MM.1S (cell line): ENCODE measurements at places on chromosomes 6 and 20.

DNA sequence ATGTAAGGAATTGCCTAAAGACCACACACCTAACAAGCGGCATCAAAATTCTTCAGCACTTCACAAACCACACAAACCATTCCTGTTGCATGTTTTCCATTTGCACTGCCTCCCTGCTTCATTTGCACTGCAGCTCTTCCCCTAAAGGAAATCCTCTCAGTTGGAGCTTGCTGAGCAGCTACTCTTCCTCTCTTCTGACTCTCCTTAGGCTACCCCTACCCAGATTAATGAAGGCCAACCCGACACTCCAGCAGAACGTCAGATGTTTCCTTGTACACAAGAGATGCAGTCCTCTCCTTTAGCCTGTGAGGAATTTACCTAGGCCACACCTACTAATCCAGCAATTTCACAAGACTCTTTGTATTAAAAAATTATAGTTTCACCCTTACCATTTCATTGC, 8.1 kb downstream of the BEND6 start:
- no peak overlapping the region for H3K4me3 ChIP-seq
- no peaks in the 10 kb centered on the region for H3K27me3 ChIP-seq
- DNase-seq = no peak
- no peaks in the 10 kb centered on the region for H3K36me3 ChIP-seq

GRCh38 chr6:169240125-169240524, 13.5 kb downstream of the THBS2 start:
- no peaks in the 10 kb centered on the region for H3K4me1 ChIP-seq
- DNase-seq = no peak
- no peaks in the 10 kb centered on the region for H3K27me3 ChIP-seq
- no peaks in the 10 kb centered on the region for H3K36me3 ChIP-seq
- no peak overlapping the region for H3K4me3 ChIP-seq

- H3K36me3 ChIP-seq = no peaks in the 10 kb centered on the region
- no peak within 1 kb of the TSS for H3K27ac ChIP-seq
- H3K4me1 ChIP-seq = no peaks in the 10 kb centered on the region
- no peak for DNase-seq
- no peaks in the 10 kb centered on the region for H3K27me3 ChIP-seq
Observed at GRCh38 chr20:45100563-45101245, at the start of gene KCNS1. KCNS1 (minus strand) TSS chr20:45101127; CDS start chr20:45099236, 1,891 bp downstream.

GRCh38 chr6:146050168-146050567, 21.3 kb downstream of the GRM1 start:
- no peak for DNase-seq
- no peak overlapping the region for H3K4me3 ChIP-seq
- no peaks in the 10 kb centered on the region for H3K4me1 ChIP-seq
- H3K27me3 ChIP-seq = no peaks in the 10 kb centered on the region
- no peaks in the 10 kb centered on the region for H3K36me3 ChIP-seq
